Naive thymus-derived CD4-positive, alpha-beta T cell (primary cell): ENCODE measurements at places on chromosomes 11 and 22. TPM values are rescaled to one million over a fixed set of nuclear protein-coding genes. Genes with fewer than 3 reads are reported as not detected.

DNA sequence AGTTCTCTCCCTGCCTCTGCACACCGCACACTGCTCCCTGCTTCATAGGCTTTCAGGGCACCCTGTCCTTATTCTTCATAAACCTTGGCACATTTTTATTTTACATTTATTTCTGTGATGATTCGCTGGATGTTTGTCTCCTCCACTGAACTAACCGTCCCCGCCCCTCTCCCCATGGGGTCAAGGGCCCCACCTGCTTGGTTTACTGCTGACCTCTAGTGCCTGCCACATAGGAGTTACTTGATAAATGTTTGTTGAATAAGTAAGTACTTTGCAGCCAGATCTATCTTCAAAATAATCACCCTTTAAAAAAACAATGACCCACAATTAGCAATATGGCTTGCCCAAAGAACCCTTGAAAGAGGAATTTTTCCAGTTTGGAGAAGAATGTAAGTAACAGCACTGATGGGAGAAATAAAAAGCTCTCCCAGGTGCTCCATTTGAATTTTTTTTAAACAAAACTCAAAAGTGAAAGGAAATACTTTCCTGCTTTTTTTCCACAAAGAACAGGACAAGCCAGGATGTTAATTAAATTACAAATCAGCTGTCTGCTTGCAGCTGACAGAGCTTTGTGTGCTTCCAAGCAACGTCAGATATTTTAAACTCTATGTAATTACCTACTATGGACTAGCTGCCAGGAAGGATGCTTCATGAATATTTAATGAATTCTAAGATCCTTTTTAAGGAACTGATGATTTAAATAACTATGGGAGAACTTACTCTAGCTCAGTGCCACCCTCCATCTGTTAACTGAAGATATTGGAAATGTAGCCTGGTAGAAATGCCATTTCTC lies 1083.6 kb downstream of the DLG2 start:
- no peak overlapping the region for H3K27ac ChIP-seq
- H3K36me3 ChIP-seq = no peaks in the 10 kb centered on the region
- H3K27me3 ChIP-seq = no peaks in the 10 kb centered on the region
- DNase-seq = no peak
- no peaks in the 10 kb centered on the region for H3K4me1 ChIP-seq

DNA sequence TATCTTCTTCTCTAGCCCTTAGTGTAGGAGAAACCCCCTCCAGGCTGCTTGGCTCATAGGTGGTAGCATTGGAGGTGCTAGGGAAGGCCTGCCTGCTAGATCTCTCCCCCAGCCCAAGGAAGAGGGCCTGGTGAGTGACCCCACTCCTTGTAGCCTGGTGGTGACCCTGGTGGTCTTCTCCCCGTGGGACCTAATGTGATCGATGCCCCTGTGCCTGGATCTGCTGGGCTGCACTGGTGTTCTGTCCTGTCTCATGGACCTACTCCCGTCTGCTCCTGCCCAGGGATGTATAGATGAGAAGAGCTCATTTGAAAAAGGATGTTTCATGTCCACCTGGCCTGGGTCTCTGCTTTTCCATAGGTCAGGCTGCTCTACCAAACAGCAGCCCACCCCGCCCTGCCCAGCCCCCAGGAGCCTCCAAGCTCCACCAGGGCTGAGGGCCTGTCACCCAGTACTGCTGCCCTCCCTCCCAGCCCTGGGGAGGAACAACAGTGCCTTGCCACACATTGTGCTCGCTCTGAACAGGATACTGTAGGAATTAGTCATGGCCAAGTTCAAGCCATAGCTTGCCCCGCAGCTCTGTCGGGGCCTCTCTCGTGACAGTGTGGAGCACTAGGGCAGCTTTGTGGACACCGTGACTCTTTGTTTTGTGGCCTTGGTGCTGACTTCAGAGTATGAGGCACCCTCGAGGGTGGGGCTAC lies 19.7 kb downstream of the SLC37A2 start:
- H3K36me3 ChIP-seq = no peaks in the 10 kb centered on the region
- no peaks in the 10 kb centered on the region for H3K27me3 ChIP-seq
- no peak overlapping the region for H3K27ac ChIP-seq
- H3K4me1 ChIP-seq = no peaks in the 10 kb centered on the region
- no peak overlapping the region for H3K4me3 ChIP-seq

The PAX6 gene
- polyA plus RNA-seq = not detected

GRCh38 chr11:67700548-67701262 lies 26.3 kb upstream of the ALDH3B2 start:
- no peak overlapping the region for H3K4me3 ChIP-seq
- no peaks in the 10 kb centered on the region for H3K36me3 ChIP-seq

The GP1BB gene
- not detected for polyA plus RNA-seq

GRCh38 chr22:21041937-21042336 lies 3.8 kb upstream of the LRRC74B start:
- no peak overlapping the region for H3K4me3 ChIP-seq
- H3K27ac ChIP-seq = no peak overlapping the region
- no peaks in the 10 kb centered on the region for H3K27me3 ChIP-seq
- no peak for DNase-seq

The KIAA0930 gene
- polyA plus RNA-seq = 2.5 TPM

- H3K4me3 ChIP-seq = no peak overlapping the region
- no peak for DNase-seq
- H3K36me3 ChIP-seq = no peaks in the 10 kb centered on the region
- H3K27me3 ChIP-seq = no peaks in the 10 kb centered on the region
- no peaks in the 10 kb centered on the region for H3K4me1 ChIP-seq
Measured at GRCh38 chr11:98736833-98737232, 283.9 kb upstream of the CNTN5 start.

GRCh38 chr22:17161991-17162390 lies 2.9 kb upstream of the HDHD5 start:
- peaks cover 20% of the 10 kb centered on the region for H3K4me1 ChIP-seq
- H3K27ac ChIP-seq = no peak overlapping the region
- H3K27me3 ChIP-seq = no peaks in the 10 kb centered on the region
- DNase-seq = no peak
- no peaks in the 10 kb centered on the region for H3K36me3 ChIP-seq

DNA sequence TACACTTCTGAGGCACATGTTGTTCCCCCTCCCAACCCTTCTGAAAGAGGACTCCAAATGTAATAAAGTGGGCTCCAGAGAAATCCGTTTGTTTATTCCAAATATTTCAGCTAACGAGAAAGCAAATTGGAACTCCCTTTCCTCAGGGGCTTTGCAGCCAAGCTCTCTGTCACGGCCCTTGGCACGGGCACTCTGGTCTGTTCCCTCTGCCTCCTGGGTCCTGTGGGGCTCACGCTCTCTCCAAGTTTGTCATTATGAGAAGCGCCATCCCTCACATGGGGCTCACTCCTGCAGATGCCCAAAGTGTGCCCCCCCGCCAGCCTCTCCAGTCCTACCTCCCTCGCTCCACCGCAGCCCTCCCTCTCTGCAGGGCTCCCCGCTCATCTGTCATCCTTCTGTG lies 125.4 kb upstream of the POU2AF2 start:
- H3K4me1 ChIP-seq = no peaks in the 10 kb centered on the region
- H3K27ac ChIP-seq = no peak overlapping the region
- no peaks in the 10 kb centered on the region for H3K27me3 ChIP-seq
- no peaks in the 10 kb centered on the region for H3K36me3 ChIP-seq
- no peak for DNase-seq
- no peak overlapping the region for H3K4me3 ChIP-seq

The HMBS gene
- polyA plus RNA-seq = 25.3 TPM

GRCh38 chr11:10130875-10131274 lies 163.1 kb downstream of the SBF2 start:
- no peak overlapping the region for H3K27ac ChIP-seq
- no peaks in the 10 kb centered on the region for H3K36me3 ChIP-seq
- H3K4me3 ChIP-seq = no peak overlapping the region
- no peak for DNase-seq
- no peaks in the 10 kb centered on the region for H3K4me1 ChIP-seq

- no peaks in the 10 kb centered on the region for H3K4me1 ChIP-seq
Measured at GRCh38 chr11:112159098-112160065, 4.5 kb downstream of the IL18 start.

The TPBGL gene
- polyA plus RNA-seq = 0.40 TPM

- H3K36me3 ChIP-seq = no peaks in the 10 kb centered on the region
- no peak overlapping the region for H3K4me3 ChIP-seq
- peaks cover 35% of the 10 kb centered on the region for H3K4me1 ChIP-seq
- H3K27ac ChIP-seq = peak overlapping the region; percentile 25
Measured at GRCh38 chr11:59773083-59773440, 17.9 kb downstream of the STX3 start.

DNA sequence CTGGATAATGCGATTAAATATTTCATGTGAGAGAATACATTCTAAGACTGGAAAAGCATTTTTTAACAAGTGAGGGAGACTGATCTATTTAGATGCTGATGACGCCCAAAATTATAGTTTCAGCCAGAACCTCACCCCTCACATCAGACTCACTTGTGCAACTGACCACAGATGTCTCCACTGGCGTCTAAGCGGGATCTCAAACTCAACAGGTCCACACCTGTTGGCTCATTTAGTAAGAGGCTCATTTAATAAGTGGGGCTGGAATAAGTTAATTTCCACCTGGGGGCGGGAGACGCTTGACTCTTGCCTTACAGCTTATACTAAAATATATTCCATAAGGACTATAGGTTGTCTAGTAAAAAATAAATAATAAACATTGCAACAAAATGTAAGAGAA lies 47.5 kb downstream of the MORC2 start:
- peak overlapping the region; percentile 44 for H3K4me3 ChIP-seq
- no peaks in the 10 kb centered on the region for H3K27me3 ChIP-seq
- no peak for DNase-seq
- H3K36me3 ChIP-seq = no peaks in the 10 kb centered on the region
- peak overlapping the region; percentile 75 for H3K27ac ChIP-seq

- H3K4me3 ChIP-seq = no peak overlapping the region
- no peak for DNase-seq
- H3K27me3 ChIP-seq = no peaks in the 10 kb centered on the region
- H3K27ac ChIP-seq = no peak overlapping the region
Measured at GRCh38 chr22:39859903-39860588, 33.5 kb downstream of the ENTHD1 start.

The KCNJ1 gene
- polyA plus RNA-seq = 0.22 TPM

DNA sequence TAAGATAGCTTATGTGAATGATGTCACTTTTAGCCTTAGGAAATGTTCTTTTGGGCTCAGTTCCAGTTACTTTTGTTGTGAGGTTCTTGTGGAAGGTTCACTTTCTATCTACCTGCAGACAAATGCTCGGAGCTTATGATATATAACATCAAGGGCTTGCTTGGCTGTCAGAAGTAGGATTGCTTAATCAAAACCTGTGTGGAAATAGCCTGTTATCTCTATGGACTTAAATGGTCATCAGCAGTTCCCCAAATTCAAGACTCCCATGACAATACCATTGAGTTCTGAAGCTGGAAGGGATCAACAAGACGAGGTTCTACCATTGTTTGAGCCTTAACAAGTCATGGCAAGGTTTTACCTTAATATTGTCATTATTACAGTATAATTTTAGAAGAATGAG lies 43.8 kb downstream of the FLI1 start:
- H3K4me1 ChIP-seq = peaks cover 89% of the 10 kb centered on the region
- no peak overlapping the region for H3K27ac ChIP-seq
- H3K27me3 ChIP-seq = no peaks in the 10 kb centered on the region
- no peak overlapping the region for H3K4me3 ChIP-seq
- H3K36me3 ChIP-seq = no peaks in the 10 kb centered on the region
- no peak for DNase-seq

GRCh38 chr22:42693763-42694683 lies 26.6 kb downstream of the A4GALT start:
- no peaks in the 10 kb centered on the region for H3K36me3 ChIP-seq
- no peaks in the 10 kb centered on the region for H3K4me1 ChIP-seq
- no peak overlapping the region for H3K27ac ChIP-seq
- no peak for DNase-seq
- no peak overlapping the region for H3K4me3 ChIP-seq

The OR8B3 gene
- polyA plus RNA-seq = not detected

- no peaks in the 10 kb centered on the region for H3K27me3 ChIP-seq
- no peak overlapping the region for H3K27ac ChIP-seq
- DNase-seq = no peak
- no peaks in the 10 kb centered on the region for H3K4me1 ChIP-seq
Measured at GRCh38 chr11:131561501-131561900, 191.1 kb downstream of the NTM start.

The MS4A3 gene
- polyA plus RNA-seq = not detected

GRCh38 chr11:16418428-16419097 lies 62.2 kb upstream of the SOX6 start:
- H3K4me3 ChIP-seq = no peak overlapping the region
- H3K36me3 ChIP-seq = no peaks in the 10 kb centered on the region
- no peaks in the 10 kb centered on the region for H3K27me3 ChIP-seq
- no peak for DNase-seq
- H3K4me1 ChIP-seq = no peaks in the 10 kb centered on the region

GRCh38 chr22:37283393-37283937 lies 1.2 kb downstream of the CYTH4 start:
- DNase-seq = peak; percentile 59
- peaks cover 38% of the 10 kb centered on the region for H3K36me3 ChIP-seq
- H3K27ac ChIP-seq = peak overlapping the region; percentile 85
- H3K4me1 ChIP-seq = peaks cover 31% of the 10 kb centered on the region
- H3K4me3 ChIP-seq = peak overlapping the region; percentile 89

GRCh38 chr11:17381156-17381555 lies 7.3 kb downstream of the KCNJ11 start:
- no peaks in the 10 kb centered on the region for H3K36me3 ChIP-seq
- H3K4me3 ChIP-seq = no peak overlapping the region
- DNase-seq = no peak
- no peaks in the 10 kb centered on the region for H3K4me1 ChIP-seq
- no peak overlapping the region for H3K27ac ChIP-seq
- H3K27me3 ChIP-seq = no peaks in the 10 kb centered on the region

DNA sequence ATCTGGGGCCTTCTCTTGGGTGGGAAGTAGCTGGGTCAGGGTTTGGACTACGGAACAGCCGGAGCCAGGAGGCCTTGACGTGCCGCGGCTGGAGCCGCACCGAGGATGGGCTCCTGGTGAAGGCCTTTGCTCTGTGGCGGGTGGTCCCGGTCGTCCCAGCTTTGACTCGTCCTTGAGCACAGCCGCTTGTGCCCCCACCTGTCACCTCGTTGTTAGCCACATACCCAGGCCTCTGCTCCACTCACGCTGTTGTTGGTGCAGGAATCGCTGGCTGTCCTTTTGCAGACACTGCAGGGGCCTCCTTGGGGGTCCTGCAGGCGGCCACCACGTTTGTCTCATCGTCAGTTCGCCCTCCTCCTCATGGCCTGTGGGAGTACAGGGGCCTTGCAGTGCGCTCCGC lies 17.1 kb downstream of the PHRF1 start:
- peaks cover 4% of the 10 kb centered on the region for H3K4me1 ChIP-seq
- DNase-seq = no peak
- H3K27me3 ChIP-seq = no peaks in the 10 kb centered on the region
- H3K27ac ChIP-seq = no peak overlapping the region

- H3K4me3 ChIP-seq = no peak overlapping the region
- H3K27ac ChIP-seq = no peak overlapping the region
- H3K27me3 ChIP-seq = peaks cover 6% of the 10 kb centered on the region
Measured at GRCh38 chr22:23520863-23521440, 59.1 kb downstream of the IGLL1 start.
